ENCODE measurements at places on chromosomes 6 and 20. TPM values are rescaled to one million over a fixed set of nuclear protein-coding genes. Genes with fewer than 3 reads are reported as not detected.
A peak's percentile ranks its signal among the peaks of the same experiment; 100 is the strongest.

DNA sequence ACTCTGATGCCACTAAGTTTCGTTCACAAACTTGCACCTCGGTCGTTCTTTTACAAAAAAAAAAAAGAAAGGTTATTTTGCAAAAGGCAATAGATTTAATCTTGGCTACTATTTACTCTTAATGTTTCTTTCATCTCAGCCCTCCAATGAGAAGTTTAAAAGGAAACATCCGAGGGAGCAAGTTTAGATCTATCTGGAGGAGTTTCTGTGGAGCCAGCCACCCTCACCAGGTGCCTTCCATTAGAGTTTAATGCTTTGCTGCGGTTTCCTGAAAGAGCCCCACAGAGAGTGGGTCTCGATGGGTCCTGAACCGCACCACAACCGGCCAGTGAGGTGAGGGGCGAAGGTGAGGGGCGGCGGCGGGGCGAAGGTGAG is 632 bp downstream of the PRKN start:
- DNase-seq: peak; percentile 21

DNA sequence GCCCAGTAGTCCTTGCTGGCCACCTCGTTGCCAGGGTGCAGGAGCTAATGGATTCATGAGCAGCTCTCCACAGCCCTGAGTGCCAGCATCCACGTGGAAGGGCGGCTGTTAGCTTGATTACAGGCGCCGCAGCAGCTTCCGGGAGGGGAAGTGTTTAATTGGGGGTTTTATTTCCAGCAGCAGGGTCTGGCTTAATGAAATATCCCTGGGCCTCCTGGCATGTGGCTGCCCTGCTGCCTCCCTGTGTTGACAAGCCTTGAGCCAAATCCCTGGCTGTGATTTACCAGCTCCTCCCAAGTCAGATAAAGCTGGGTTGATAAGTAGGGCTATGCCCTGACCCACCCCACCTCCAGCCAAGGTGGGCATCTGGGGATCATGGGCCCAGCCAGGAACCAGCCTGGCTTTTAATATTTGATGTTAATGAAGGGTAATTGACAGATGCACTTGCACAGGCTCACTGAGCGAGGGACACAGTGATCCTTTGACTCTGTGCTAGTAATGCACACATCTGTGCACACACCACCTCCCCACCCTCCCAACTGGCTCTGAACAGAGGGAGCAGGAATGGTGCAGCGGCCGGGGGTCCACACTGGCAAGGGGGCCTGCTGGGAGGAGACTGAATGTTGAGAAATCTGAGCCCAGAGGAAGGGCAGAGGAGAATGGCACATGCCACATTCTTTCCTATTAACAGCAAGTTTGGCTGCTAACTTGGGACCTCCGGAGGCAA is 13.6 kb downstream of the GLP1R start:
- DNase-seq: no peak

GRCh38 chr20:56566621-56567020 is 33.6 kb downstream of the FAM209B start:
- no peak for DNase-seq

- DNase-seq: no peak
Measured at GRCh38 chr20:25246182-25246999, 1.5 kb upstream of the PYGB start.

- peak; percentile 87 for DNase-seq
Measured at GRCh38 chr20:10218536-10219451, at the start of gene SNAP25. Gene SNAP25 (plus strand): TSS chr20:10218830. CDS start chr20:10275492, 56,662 bp downstream.

DNA sequence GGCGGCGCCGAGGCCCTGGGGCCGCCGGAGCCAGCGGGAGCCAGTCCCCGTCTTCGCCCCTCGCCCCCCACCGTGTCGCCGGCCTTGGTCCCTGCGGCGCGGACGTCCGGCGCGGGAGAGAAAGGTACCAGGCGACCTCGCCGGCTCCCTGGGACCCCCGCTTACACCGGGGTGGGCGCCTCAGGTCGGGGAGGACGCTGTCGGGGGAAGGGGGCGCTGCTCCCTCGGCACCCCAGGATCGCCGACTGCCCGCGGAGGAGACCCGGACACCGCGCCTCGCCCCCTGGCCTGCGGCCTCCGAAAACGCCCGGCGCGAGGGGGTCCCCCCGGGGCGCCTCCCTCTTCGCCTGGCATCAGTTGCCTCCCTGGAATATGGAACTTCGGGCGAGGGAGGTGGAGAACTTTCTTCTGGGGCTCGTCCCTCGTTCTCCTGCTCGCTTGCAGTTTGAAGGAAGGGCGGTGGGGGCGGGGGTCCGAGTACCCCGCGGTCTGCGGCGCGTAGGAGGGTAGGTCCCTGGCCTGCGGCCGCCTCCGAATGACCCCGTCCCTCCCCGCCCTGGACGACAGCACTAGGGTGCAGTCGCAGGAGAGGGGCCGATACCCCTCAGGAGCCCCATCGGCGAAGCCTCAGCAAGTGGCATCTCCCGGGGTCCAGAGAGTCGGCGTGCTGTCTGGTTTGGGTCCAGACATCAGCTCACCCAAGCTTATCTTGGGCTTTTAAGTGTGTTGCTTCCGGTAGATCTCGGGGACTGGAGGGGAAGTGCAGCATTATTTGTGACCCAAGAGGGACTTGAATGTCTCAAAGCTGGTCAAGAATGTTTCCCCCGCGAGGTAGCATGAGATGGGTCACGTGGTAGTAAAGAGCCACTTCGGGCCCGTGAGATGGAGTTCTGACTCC is 549 bp downstream of the ANKRD6 start:
- DNase-seq: peak; percentile 47

- no peak for DNase-seq
Measured at GRCh38 chr20:10665027-10665561, 8.7 kb downstream of the JAG1 start.

GRCh38 chr6:165034271-165034741 is 275.1 kb downstream of the C6orf118 start:
- no peak for DNase-seq

GRCh38 chr6:116004841-116005815 is 55.6 kb downstream of the FRK start:
- no peak for DNase-seq

DNA sequence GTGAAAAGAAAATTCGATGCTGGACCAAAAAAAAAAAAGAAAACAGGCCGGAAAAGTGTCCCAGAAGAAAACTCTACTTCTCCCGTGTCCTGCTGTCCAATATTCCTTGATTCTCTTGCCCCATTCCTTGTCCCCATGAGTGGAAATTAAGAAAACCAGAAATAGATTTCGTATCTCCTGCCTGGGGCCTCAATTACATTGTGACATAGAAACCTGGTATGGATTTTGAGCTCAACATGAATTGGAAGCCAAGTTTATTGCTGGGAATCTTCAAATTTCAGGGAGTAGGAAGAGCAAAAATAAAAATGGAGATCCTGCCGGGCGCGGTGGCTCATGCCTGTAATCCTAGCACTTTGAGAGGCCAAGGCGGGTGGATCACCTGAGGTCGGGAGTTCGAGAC is 11.9 kb downstream of the ISM1 start:
- DNase-seq: no peak

GRCh38 chr20:11153819-11154218 is 480.0 kb upstream of the JAG1 start:
- DNase-seq: no peak

GRCh38 chr20:38610521-38610920 is 8.9 kb downstream of the ARHGAP40 start:
- no peak for DNase-seq

DNA sequence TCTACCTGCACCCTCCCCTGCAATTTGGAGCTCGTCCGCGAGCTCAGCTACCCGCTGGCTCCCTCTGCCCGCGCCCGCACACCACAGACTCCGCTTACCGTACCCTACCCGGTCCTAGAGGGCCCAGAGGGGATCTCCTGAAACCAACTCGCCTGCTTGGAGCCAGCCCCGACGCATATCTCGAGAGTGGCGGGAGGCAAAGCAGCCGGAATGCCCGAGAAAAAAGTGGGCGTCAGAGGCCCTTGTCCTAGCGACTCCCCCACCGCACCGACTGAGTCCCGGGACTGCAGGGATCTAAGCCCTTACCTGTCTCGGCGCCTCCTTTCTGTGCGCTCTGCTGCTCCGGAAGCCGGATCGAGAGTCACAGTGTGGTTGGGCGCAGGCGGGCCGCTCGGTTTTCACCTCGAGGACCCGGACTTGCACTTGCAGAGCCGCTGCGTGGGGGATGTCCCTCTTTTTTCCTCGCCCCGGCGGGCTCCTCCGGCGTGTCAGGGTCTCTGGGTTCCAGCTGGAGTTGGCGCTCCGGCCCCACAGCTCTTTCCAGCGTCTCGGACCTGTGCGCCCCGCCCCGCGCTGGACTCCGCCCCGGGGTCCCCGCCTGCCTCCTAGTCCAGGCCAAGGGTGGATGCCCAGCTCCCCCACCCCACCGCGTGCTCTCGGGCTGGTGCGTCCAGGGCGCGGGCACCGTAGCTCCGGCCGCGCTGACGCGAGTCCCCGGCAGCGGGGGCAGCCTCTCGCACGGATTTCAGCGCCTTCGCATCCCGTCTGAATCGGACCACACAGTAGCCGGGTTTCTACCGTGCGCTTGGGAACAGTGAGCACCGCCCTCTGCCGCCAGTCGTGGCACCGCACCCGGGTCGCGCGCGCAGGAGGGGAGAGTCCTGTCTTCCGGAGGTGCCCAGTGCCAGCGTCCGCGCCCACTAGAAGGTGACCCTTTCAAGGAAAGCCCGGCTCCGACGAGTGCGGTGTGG is at the start of gene PROKR2:
TSS of gene PROKR2 (minus strand) at position 767 of the 971 bp plus-strand sequence. CDS start 2,585 bp downstream, outside the sequence.
- no peak for DNase-seq

DNA sequence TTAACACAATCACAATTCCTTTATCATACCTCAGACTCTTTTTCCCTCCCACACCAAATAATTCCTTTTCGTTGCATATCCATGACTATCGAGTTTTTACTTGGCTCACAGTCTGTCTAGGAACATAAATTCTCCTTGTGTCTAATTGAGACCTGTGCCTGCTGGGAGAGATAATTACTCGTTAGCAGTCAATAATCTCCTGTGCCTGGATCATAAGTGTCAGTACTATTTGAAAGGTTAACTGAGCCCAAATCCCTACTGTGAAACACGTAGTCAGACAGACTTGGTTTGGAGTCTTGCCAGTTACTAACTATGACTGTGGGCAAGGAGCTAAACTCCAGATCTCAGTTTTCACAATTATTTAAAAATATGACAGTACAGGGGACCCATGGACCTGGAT is 5.7 kb upstream of the CTNNBL1 start:
- no peak for DNase-seq

DNA sequence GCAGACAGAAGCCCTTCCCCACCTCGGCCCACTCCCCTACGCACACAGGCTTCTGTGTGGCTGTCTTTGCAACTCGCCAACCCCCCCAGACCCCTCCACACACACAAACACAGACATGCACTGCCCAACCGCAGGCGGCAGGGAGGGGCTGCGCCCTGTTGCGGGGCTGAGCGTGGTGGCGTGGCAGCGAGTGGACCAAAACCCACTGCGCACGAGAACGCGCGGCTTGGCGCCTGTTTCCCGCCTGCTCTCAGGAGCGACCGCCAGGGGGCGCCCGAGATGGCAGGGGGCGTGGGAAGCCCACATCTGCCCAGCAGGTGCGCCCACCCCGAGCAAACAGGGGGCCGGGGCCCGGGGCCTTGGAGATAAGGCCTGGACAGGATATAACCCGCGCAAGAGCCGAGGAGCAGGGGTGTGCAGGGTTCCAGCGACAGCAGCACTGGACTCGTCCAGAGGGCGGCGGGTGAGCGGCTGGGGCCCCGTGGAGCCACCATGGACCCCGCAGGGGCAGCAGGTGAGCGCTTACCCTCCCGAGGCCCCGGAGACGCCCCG is at the start of gene RBPJL:
TSS of gene RBPJL (plus strand) at position 410 of the 552 bp plus-strand sequence. CDS start at position 493, 83 bp downstream.
- no peak for DNase-seq

GRCh38 chr20:10718661-10719060 is 44.9 kb upstream of the JAG1 start:
- DNase-seq: no peak

DNA sequence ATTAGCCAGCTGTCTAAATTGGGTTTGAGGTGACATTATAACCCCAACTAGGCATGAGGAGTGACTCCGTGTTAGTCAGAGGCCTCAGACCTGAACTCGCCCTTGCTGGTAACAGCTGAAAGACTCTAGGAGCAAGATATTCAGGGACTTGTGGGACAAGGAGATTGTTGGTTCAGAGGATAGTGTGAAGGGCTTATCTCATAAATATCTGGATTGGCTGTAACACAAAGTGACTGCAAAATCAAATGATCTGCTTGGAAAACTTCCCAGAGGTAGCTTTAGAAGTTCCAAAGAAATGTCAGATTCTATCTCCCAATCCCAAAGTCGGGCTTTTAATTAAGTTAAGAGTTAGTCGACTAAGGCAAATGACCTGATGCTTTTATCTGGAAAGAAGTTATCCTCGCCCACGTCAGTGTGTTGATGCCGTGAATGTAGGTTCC is 72.4 kb downstream of the TULP4 start:
- no peak for DNase-seq

DNA sequence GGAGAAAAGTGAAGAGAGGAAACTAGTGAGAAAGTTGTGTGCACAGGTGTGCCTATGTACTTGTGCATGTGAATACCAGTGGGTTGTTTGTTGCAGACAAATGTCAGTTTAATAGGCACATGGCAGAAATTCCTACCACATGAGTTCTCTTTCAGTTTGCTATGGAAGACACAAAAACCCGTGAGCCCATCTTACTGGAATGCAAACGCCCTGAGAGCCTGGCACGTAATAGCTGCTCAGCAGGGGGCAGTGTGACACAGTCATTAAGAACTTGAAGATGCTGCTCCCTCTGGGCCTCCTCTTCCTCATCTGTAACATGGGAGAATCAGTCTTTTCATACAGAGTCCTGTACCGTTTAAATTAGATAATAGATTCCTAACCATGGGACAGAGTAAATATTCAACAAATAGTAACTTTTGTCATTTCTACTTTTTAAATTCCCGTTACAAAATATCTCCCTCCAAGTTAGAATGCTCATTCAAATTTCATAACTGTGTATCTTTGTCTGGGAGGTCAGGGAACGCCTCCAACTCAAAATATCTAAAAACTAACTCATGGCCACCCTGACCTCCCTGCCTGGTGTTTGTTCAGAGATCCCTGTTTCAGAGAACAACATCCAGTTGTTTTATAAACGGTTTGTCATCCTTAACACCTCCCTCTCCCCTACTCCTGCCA is 802.9 kb downstream of the MAFB start:
- DNase-seq: no peak

GRCh38 chr6:166770216-166771116 is 143.4 kb upstream of the RPS6KA2 start:
- peak; percentile 6 for DNase-seq

The DLK2 gene
- 6.2 TPM for total RNA-seq

The DOK5 gene
- 23.6 TPM for total RNA-seq

The RBL1 gene
- 19.7 TPM for total RNA-seq

The HLA-DOB gene
- total RNA-seq: not detected

The MAP7 gene
- total RNA-seq: 7.9 TPM

The RFX6 gene
- total RNA-seq: not detected

The GTSF1L gene
- not detected for total RNA-seq

The FITM2 gene
- total RNA-seq: 9.0 TPM

Data from cerebellum (tissue), 4 donors.